A549 (cell line): ENCODE measurements at places on chromosomes 3 and 15.
A peak's percentile ranks its signal among the peaks of the same experiment; 100 is the strongest.

- DNase-seq = no peak
These were observed 180.2 kb upstream of the KCNH8 start for GRCh38 chr3:18968120-18968519.

GRCh38 chr3:115052906-115053305 is 94.2 kb downstream of the ZBTB20 start:
- no peak for DNase-seq

DNA sequence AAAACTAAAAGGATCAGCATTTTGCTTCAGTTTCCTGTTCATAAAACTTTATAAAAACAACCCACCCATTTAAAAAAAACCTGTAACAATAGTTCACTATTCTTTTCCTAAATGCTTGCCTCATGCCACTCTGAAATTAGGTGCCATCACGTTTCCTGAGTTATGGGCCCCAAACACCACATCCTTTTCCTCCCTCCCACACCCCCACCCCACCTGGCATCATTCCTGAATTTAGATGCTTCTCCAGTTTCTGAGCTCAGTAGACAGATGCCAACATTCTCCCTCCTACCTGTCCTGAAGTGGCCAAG is 11.9 kb upstream of the ARHGEF3 start:
- no peak for DNase-seq

- DNase-seq = no peak
These were observed 143.4 kb downstream of the FNDC3B start for GRCh38 chr3:172182797-172183196.

- no peak for DNase-seq
These were observed 191.7 kb upstream of the GBE1 start for GRCh38 chr3:81953111-81953510.

- no peak for DNase-seq
These were observed 20.9 kb downstream of the RAD54L2 start for GRCh38 chr3:51559411-51559888.

- no peak for DNase-seq
These were observed 44.8 kb upstream of the UBE2E1 start for GRCh38 chr3:23760871-23761373.

DNA sequence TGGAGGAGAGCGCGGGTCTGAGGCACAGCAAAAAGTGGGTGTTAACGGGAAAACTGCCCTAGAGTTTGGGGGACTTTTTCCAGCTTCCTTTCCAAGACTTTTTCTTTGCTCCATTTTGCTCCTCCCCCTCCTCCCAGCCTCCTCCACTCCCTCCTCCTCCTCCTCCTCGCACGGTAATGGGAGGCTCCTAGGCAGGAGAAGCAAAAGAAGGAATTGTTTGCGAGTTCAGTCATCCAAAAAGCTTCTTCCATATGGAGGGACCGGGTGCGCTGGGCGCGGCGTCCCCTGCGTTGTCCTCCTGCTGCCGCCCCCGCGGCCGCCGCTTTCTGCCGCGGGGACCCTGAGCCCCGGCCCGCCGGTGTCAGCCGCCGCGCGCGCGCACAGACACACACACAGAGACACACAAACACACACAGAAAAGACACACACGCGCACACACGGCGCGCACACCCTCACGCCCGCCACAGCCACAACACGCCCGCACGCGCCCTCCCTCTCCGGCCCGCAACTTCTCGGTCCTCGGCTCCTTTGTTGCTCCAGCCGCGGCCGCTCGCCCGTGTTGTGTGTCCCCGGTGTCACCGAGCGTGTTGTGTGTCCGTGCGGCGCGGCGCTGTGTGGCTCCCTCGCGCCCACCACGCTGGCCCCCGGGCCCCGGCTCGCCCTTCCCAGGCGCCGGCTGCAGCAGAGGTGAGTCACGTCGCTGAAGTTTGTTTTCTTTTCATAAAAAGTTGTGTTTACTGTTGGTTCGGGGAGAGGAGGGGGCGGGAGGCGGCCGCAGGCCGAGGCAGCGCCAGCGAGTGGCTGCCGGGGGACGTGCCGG is at the start of gene BOC:
Gene BOC (plus strand): TSS at position 228 of the 820 bp plus-strand sequence. CDS start 38,246 bp downstream, outside the sequence.
- DNase-seq = peak; percentile 43

GRCh38 chr3:146313746-146314111 is 62.8 kb upstream of the PLSCR4 start:
- peak; percentile 64 for DNase-seq

DNA sequence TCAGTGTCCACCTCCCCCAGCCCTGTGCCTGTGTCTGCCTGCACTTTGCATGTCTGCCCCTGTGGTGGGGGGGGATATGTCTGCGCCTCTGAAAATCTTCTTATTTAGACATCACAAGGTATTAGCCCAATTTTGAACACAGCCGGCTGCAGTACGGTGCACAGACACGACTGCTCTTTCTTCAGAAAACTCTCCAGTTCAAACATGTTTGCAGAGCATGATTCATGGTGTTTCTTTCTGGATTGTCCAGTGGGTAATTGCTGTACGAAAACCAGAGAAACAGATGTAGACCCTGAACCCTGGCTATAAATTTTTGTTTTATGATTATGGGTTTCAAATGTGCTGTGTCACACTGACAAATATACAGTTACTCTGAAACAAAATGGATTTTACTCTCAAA is 3.4 kb upstream of the RARB start:
- no peak for DNase-seq

DNA sequence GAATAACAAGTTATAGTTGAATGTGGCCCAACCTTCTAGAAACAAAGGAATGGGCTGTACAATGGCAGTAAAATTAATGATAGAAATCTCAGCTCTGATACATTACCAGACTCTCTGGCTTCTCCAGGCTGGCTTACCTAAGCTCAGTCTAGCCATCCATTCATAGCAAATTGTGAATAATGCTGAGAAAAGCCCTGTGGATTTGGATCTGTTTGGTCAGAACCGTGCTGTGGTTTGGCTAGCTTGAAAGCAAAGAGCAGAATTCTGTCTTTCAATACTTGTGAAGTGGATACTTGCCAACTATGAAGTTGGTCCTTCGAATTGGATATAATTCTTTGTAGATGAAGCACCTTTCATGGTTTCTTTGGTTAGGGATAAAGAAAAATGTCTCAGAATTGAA is 199.1 kb downstream of the EPHA3 start:
- no peak for DNase-seq

GRCh38 chr3:27467545-27467944 is 16.6 kb downstream of the SLC4A7 start:
- DNase-seq = peak; percentile 60

- DNase-seq = no peak
These were observed 145.2 kb downstream of the ZIC1 start for GRCh38 chr3:147554332-147554731.

- no peak for DNase-seq
These were observed 73.8 kb downstream of the MINAR1 start for GRCh38 chr15:79505956-79506355.

- no peak for DNase-seq
These were observed 98.5 kb upstream of the SOX2 start for GRCh38 chr3:181613191-181613590.
